HT-29 (cell line): ENCODE measurements at places on chromosomes 2 and 18.

DNA sequence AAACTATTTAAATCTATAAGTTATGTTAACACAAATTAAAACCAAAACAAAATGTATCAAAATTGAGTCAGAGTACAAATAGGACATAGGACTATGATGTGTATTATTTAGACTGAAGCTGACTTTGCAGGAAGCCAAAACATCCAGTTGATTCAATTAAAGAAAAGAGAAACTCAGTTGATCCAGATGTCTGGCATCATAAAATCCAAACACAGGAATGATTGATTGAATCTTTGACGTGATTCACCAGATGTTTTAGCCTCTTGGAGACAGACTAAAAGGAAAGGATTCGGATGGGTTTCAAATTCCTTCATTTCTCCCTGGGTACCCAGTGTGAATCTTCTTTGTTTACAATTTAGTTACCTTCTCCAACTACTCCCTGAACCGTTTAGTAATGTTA, 272.9 kb downstream of the IRS1 start:
- no peak for DNase-seq

DNA sequence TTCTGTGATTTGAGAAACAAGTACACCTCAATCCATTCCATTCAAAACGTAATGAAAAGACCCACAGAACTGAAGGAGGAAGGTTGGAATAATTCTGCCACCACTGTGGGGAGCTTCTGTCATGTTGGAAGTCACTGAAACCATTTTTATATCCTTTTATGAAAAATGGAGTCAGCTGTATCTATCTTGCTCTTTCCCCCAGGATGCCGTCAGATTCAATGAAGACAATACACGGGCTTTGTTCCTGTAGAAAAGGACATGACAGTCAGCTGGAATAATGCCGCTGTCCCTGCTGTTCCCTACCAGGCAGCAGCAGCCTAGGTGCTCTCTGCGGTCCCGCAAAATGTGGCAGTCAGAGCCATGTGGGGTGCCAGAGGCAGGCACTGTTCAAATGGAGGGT, 52.5 kb upstream of the APCDD1 start:
- DNase-seq, result no peak

DNA sequence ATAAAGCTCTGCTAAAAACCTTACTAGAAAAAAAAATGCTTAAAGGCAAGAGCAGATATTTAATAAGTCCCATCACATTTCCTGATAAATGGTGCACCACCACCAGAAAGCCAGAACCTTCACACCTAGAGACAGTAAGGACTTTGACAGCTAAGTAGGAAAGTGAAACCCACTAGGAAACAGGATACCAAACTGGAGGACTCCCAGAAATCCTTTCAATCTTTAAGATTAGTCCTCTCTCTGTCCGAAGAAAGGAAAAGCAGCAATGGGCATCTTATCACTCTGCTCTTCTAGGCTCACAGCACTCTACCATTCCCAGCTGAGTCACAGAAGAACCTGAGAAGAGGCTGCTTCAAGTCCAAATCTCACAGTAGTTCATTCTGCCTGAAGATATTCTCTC, 3.7 kb downstream of the DYM start:
- DNase-seq, result no peak

- DNase-seq, result no peak
Observed at GRCh38 chr2:230944757-230945372, 19.8 kb upstream of the GPR55 start.

DNA sequence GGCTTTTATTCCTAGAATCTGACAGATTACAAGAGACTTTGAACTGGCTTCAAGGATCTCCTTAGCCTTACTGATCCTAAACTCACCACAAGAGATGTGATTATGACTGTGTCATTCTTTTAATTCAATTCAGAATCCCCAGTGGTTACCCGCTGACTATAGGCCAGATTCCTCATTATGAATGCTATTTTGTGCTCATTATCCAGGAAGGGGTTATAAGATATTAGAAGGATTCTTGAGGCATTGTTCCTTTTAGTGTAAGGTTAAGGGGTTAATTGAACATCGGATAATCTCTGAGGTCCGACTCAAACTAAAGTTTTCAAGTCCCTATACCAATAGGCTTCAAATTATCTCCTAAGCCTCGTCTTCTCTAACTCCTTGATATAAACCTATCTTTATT, 39.4 kb upstream of the TDRD15 start:
- no peak for DNase-seq

DNA sequence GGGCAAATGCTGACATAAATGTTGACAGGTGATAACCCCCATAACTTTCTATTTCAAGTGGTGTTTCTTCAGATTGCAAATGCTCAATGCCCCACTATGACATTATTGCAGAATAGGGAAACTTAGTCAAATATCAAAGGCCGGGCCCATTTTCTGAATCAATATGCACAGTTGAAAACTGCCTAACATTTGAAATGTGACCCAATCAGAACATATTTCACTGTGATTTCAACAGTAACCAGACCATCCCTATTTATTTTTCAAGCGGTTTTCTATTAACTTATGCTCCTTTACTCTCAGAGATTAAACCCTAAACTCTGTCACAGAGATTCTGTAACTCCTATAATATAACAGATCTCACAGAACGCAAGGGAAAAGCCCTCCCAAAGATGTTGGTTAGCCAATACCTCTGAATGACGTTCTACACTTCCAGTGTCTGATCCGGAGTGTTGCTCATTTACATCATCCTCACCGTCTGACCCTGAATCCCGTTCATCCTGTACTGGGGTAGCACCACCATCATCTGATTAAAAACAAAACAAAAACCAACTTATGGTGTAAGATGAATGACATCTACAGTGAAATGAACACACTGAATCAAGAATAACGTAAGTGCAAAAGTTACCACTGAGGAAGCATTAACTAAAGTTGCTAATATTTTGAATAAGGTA, 2.9 kb downstream of the IWS1 start:
- no peak for DNase-seq

- DNase-seq, result no peak
Observed at GRCh38 chr2:126921066-126921465, 22.4 kb downstream of the TEX51 start.
